PC-9 (cell line): ENCODE measurements at places on chromosomes 12 and 14. TPM values are rescaled to one million over a fixed set of nuclear protein-coding genes. Genes with fewer than 3 reads are reported as not detected.
A peak's percentile ranks its signal among the peaks of the same experiment; 100 is the strongest.

GRCh38 chr14:89012282-89013097, 188.0 kb downstream of the TTC8 start:
- H3K4me3 ChIP-seq, result peak overlapping the region; percentile 44; the same call in 1 of the 2 replicates
- no peaks in the 10 kb centered on the region for H3K4me1 ChIP-seq
- DNase-seq, result no peak
- no peaks in the 10 kb centered on the region for H3K27me3 ChIP-seq

DNA sequence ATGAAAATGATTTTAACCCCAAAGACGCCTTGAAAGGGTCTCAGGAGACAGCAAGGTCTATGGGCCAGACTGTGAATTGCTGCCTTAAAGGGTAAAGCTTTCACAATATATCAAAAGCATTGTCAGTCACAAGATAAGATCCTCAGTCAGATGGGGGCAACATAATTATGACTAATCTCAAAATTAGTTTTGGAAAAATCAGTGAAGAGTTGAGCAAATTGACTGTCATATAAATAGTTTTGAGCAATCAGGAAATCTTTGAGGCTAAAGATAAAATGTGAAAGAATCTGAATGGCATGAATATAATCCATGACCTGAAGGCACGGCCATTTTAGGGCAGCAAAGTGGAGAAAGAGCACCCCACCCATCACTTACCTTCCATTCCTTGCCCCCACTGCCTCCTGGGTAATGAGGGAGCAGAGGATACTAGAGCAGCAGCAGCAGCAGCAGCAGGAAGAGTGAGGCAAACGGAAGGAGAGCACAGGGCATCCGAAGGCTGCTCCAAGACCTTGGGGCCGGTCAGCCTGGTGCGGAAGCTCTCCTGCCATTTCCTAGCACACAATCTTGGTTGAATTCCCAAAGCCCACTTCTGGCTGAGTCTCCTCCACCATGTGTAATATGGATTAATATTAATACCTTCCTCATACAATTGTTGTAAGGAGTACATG, 7.0 kb downstream of the STON2 start:
- no peaks in the 10 kb centered on the region for H3K36me3 ChIP-seq
- no peaks in the 10 kb centered on the region for H3K27me3 ChIP-seq
- no peaks in the 10 kb centered on the region for H3K4me1 ChIP-seq
- DNase-seq, result no peak
- H3K27ac ChIP-seq, result no peak overlapping the region

DNA sequence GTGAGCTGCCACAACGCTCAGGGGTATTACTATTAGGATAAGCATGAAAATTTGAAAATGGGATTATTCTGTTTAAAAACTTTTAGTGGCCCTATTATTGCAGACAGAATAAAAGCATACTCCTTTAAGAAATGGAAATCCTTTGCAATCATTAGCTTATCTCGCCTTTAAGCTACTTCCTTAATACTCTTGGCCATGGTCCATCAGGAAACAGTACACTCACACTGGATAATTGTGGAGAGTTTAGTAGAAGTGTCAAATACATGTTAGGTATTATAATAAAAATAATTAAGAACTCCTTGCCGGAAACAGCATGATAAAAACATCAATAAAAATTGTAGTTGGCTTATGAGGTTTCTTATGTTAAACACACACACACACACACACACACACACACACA, 100.4 kb upstream of the PPFIA2 start:
- no peaks in the 10 kb centered on the region for H3K4me1 ChIP-seq
- no peak overlapping the region for H3K4me3 ChIP-seq
- no peak for DNase-seq
- no peak overlapping the region for H3K27ac ChIP-seq

DNA sequence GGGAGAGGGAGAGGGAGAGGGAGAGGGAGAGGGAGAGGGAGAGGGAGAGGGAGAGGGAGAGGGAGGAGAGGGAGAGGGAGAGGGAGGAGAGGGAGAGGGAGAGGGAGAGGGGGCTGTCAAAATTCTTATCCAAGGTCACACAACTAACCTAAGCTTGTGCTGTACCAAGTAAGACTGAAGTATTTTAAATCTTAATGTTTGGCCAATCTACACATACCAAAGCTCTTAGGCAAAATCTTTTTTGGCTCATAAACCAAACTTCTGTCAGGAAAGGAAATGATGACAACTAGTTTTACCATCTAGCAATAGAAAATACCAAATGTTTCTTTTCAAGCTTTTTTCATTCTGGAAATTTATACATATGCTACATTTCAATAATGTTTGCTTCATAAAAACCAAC, 33.8 kb downstream of the CCDC38 start:
- no peaks in the 10 kb centered on the region for H3K27me3 ChIP-seq
- H3K4me1 ChIP-seq, result no peaks in the 10 kb centered on the region
- H3K36me3 ChIP-seq, result no peaks in the 10 kb centered on the region
- H3K27ac ChIP-seq, result no peak overlapping the region

DNA sequence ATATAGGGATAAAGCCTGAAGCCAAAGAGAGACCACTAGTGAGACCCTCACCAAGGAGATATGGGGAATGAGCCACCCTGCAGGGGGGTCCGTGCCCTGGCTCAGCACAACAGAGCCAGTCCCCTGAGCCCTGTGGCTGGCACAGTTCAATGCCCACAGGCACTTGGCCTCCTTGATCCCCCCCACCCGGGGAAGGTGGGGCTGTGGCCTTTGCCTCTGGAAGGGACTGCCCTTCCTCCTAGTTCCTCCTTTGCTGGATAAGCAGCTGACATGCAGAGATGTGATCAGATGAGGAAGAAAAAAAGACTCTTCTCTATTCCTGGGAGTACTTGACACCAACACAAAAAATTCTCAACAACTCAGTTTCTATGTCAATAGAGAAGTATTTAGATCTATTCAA, 19.9 kb downstream of the TTC7B start:
- H3K36me3 ChIP-seq, result no peaks in the 10 kb centered on the region
- H3K4me1 ChIP-seq, result no peaks in the 10 kb centered on the region; the same call in 1 of the 2 replicates
- no peaks in the 10 kb centered on the region for H3K27me3 ChIP-seq

GRCh38 chr14:94448071-94448808, 4.4 kb downstream of the SERPINA11 start:
- no peaks in the 10 kb centered on the region for H3K4me1 ChIP-seq
- H3K27ac ChIP-seq, result no peak overlapping the region
- no peak overlapping the region for H3K4me3 ChIP-seq
- H3K27me3 ChIP-seq, result no peaks in the 10 kb centered on the region
- H3K36me3 ChIP-seq, result no peaks in the 10 kb centered on the region

DNA sequence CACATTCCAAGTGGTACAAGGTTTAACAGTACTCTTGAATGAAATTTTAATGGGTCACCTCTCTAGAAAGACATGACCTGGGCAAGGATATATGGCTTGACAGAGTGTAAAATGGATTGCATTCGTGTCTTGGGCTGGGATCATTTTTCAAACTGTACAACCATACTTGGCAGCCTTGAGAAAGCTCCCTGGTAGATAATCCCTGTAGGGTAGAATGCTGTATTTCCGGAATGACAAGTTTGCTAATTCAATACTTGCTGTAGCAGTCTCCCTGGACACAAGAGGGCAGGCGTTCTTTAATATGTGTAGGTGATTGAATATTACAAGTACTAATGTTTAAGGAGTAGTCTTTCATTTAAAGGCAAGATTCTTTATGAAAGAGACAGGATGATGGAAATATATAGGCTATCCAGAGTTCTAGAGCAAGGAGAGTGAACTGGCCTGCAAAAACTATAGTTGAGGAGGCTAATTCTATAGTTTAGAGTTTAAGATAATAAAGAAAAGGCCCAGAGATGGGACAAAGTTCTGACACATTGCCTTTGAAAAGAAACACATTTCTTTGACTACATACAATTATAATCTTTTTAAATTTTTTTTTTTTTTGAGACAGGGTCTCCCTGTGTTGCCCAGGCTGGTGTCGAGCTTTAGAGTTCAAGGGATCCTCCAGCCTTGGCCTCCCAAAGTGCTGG, 53.4 kb downstream of the PLBD1 start:
- peaks cover 18% of the 10 kb centered on the region for H3K4me1 ChIP-seq
- H3K36me3 ChIP-seq, result no peaks in the 10 kb centered on the region
- no peaks in the 10 kb centered on the region for H3K27me3 ChIP-seq

TMEM119 gene
- not detected in 2 replicates for total RNA-seq

GNG2 gene
- 0.33 TPM in 1 of 2 replicates, not detected in the other for total RNA-seq

C12orf54 gene
- total RNA-seq, result not detected in 2 replicates

DHRS4L2 gene
- total RNA-seq, result 14.8 and 22.8 TPM in 2 replicates
